Kidney glomerular epithelial cell (primary cell): ENCODE measurements at places on chromosomes 1 and 21.

DNA sequence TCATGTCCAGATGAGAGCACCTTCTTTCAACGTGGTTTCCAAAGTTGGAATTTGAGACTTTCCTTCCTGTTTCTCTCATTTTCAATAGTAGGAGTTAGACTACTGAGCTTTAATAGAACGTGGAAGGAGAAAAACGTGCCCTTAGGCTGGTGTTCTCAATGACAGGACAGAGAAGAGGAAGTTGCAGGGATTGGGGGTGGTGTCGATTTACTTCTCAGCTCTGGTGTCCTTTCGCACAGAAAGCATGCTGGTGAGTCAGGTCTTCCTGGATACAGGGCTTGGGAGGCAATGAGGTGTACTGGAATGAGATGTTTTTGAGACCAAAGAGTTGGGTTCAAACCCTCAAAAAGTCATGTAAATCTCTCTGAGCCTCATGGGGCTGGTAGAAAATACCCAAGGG, 67.1 kb downstream of the HIVEP3 start:
- peak; percentile 18 for DNase-seq

- no peak for DNase-seq
Measured at GRCh38 chr1:5009376-5010065, 355.1 kb downstream of the AJAP1 start.

GRCh38 chr1:26268290-26269197, 11.3 kb upstream of the SH3BGRL3 start:
- no peak for DNase-seq

- DNase-seq = no peak
Measured at GRCh38 chr21:44093761-44094160, 13.4 kb upstream of the PWP2 start.

DNA sequence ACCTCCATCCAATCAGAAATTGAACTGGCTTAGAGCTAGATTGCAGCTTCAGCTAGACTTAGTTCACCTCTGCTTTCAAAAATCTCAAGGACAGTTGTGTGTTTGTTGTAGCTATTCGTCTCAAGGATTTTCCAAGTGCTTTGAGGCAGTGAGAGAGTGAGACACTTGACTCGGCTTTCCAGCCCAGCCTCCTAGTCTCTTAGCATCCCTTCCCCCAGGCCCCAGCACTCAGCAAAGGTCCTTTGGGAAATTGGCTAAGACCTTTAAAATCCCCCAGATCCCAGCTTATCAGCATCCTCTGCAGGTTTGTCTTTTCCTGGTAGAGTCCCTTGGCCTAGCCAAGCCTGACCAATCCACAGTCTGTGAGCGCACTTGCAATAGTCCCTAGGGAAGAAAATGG, 47.9 kb upstream of the PROX1 start:
- no peak for DNase-seq

GRCh38 chr1:9101510-9102146, 27.3 kb downstream of the GPR157 start:
- DNase-seq = peak; percentile 71

GRCh38 chr1:68358439-68358838, 91.3 kb downstream of the RPE65 start:
- no peak for DNase-seq

GRCh38 chr1:18190598-18190997, 83.0 kb downstream of the IGSF21 start:
- DNase-seq = no peak

DNA sequence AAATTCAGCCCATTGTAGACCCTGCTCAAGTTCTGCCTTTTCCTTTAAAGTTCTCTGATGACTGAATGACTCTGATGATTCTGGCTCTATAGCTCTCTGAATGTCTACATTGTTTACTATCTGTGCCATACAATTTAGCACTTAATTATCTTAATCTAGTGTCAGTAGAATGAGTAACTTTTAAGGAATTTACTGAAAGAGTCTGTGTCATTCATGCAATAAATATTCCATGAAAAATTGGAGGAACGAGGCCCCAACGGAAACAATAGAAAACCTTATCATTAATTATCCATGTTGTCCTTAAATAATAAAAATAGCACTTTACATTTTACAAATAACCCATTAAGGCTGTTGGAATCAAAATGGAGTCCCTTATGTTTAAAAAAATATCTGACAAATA, 77.8 kb downstream of the SLC44A5 start:
- no peak for DNase-seq

DNA sequence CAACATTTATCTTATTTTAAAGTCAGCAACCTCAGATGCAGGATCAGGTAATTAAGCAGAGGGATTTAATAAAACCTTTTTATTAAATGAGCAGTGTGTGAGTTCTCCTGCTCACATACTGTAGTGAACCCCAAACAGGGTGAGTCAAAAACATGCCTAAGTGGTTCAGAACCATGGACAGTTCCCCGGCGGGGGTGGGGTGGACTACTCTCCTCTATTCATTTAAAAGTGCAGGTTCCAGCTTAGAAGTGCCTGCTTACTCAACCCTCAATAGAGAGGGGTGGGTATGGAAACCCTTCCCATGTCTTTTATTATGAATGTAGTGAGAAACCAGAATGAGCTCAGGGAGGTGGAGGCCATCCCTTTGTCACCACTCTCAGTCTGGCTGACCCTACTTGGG, 397.9 kb downstream of the HHAT start:
- DNase-seq = no peak
